ENCODE measurements at places on chromosomes 1 and 21.

DNA sequence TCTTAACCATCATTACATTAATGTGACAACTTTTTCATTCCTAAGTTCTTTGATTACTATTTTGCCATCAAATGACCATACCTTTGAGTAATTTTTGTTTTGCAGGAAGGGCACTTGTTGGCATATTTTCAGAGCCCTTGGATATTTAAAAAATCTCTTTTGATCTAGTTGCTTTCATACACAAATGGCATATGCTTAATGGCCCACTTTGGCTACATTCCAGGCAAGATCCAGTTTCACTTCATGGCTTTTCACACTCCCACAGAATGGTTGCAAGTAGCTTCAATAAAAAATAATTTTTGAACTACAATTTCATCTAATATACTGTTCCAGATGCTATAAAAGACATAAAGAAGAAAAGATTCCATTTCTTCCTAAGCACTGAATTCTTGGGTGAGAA is 18.1 kb downstream of the ADAM30 start:
- DNase-seq, result no peak

DNA sequence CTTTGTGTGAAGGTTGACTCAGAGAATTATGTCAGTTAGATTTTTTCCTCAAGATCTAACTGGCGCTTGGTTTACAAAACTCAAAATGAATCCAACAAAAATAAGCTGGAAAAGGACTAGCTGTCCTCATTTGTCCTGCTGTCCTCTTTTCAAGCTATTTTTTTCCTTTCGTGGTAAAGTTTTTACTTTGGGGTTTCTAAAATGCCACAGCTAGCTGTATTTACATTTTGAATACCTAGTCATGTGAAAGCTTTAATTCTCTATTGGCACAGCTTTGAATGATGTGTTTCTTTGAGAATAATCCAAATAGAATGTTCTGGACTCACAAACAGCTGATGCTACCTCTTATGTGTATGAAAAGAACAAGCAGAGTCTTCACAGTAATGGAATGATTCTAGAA is 673.6 kb upstream of the NR5A2 start:
- no peak for DNase-seq

- no peak for DNase-seq
Measured at GRCh38 chr1:10538646-10539355, 64.1 kb downstream of the PEX14 start.

DNA sequence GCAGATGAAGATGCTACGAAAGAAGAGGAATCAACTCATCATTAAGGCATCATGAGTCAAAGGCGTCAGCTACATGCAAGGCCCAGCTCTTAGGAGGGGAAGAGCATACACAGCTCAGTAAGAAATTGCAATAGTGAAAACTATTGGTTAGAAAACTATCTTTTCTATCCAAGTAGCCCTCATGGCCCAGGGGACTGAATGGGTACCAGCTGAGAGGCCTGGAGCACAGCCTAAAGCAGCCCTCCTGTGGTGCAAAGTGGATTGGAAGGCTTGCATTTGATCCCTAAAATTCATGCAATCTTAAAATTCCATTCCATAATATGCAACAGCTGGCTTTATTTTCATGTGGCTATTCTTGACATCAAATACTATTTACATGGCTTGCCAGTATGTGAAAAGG is 251.8 kb upstream of the USP24 start:
- no peak for DNase-seq

GRCh38 chr1:6392809-6393399 is 663 bp downstream of the ACOT7 start:
- DNase-seq, result no peak

DNA sequence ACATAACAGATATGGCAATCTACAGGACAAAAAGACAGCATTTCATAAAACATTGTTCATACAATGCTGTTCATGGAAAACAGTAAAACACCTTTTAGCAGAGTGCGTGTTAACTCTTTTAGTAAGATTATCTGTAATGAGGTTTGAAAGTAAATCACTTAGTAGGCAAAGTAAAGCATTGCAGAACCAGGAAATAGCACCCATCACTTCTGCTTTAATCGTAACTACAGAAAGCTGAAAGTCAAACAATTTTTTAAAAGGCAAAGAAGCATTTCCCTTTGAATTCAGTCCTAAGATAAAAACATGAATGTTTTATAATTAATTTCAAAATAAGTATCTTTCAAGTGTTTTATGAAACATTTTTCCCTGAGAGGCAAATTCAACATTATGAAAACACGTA is 63.3 kb upstream of the RNF11 start:
- no peak for DNase-seq

GRCh38 chr1:225378880-225379279 is 49.0 kb downstream of the LBR start:
- DNase-seq, result peak; percentile 81

GRCh38 chr1:84174051-84174556 is 30.0 kb downstream of the PRKACB start:
- no peak for DNase-seq

DNA sequence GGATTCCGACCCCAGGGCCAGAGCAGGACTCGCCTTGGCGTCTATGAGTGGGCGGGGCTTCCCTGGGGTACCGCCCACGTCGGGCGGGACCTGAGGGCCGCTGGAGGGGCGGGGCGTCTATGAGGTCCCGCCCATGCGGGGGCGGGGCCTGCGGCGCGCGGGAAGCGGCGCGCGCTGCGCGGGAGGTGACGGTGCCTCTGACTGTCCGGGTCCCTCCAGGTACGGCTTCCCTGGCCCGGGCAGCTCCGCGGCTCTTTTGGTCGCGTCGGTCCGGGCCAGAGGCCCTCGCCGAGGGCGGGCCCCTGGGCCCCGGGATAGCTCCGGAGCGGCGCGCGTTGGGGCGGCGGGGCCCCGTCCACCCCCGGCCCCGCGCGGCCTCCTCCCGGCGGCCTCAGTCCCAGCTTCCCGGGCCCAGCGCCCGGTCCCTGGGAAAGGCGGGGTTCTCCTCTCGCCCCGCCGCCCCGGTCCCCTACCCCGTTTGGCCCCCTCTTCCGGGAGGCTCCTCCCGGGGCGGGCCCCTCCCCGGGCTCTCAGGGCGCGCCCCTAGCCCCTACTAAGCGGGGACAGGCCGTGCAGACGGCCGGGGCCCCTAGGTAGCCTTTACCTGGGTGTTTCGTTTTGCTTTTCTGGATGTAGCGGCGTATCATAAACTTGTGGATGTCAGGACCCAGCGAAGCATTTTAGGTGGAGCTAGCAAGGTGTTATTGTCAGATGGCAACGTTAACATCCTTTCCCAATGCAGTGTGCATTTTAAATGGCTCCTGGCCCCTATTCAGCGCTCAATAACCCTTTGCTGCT is at the start of gene CHAF1B:
Gene CHAF1B (plus strand): TSS at position 160 of the 798 bp plus-strand sequence. CDS start 745 bp downstream, outside the sequence.
- peak; percentile 89 for DNase-seq

DNA sequence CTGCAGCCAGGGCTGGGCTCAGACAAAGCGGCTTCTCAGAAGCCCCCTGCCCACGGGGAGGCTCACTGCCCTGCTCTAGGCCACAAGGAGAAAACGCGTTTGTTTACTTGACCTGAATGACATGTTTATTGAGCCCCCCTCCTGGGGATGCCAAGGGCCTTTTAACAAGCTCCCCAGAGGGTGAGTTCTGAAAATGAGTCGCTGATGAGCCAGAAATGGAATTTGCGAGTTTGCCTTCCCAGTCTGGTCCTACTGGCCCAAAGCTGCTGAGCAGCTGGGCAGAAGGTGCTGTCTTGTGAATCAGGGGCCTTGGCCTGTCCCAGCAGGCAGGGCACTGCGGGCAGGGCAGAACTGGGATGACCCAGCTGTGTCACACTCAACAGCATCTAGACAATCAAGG is 120.6 kb downstream of the SYF2 start:
- no peak for DNase-seq

- no peak for DNase-seq
Measured at GRCh38 chr1:192852001-192852947, 43.4 kb downstream of the RGS2 start.

GRCh38 chr21:26179501-26179900 is 8.9 kb upstream of the APP start:
- no peak for DNase-seq

- DNase-seq, result no peak
Measured at GRCh38 chr1:226443439-226443838, 35.5 kb upstream of the PARP1 start.

GRCh38 chr1:45508295-45509151 is 8.4 kb downstream of the MMACHC start:
- DNase-seq, result no peak

DNA sequence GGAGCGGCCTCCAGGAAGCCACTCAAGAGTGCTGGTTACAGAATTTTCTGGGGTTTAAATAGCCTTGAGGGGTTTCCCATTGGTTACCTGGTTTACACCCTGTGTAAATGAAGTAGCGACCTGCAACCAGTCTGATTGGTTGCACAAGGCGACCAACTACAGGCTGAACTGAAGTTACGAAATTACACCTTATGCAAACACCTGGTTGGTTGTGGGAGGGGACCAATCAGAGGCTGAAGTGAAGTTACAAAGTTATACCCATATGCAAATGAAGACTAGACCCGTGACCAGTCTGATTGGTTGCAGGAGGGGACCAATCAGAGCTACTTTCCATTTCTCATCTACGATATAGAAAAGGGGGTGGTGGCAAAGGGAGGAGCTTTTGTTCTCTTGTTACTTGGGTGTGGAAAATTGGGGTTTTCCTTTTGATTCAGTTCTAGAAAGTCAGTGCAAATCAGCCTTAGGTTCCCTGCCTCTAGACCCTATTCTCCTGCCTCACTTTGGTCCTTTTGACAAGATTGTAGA is 22.2 kb upstream of the C1orf174 start:
- DNase-seq, result no peak

- no peak for DNase-seq
Measured at GRCh38 chr1:48048064-48048463, 50.9 kb upstream of the TRABD2B start.

DNA sequence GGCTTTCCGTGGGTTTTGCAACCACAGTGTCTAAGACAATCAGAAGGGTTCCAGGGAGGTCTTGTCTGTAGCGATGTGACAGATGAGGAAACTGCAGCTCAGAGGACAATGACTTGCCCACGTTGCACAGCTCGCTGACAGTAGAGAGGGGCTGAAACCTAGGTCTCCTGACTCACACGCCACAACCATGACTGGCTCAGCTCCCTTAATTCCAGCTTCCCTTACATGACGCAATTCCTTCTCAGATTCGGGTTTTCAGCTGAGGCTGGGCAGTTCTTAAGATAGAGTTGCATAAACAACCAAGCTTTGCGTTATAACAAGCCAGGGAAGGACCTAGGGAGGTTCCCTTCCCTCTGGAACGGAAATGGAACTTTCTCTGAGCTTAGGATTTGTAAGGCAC is 36.3 kb downstream of the DHCR24 start:
- no peak for DNase-seq

- DNase-seq, result peak; percentile 53
Measured at GRCh38 chr1:41404308-41404761, 43.1 kb downstream of the FOXO6 start.

GRCh38 chr1:209809611-209810010 is 3.7 kb upstream of the IRF6 start:
- DNase-seq, result no peak

- no peak for DNase-seq
Measured at GRCh38 chr1:2259668-2260402, 31.7 kb downstream of the SKI start.

GRCh38 chr1:240663169-240663879 is 51.4 kb upstream of the GREM2 start:
- DNase-seq, result no peak

- DNase-seq, result peak; percentile 70
Measured at GRCh38 chr1:205274041-205274691, 46.4 kb downstream of the TMCC2 start.

DNA sequence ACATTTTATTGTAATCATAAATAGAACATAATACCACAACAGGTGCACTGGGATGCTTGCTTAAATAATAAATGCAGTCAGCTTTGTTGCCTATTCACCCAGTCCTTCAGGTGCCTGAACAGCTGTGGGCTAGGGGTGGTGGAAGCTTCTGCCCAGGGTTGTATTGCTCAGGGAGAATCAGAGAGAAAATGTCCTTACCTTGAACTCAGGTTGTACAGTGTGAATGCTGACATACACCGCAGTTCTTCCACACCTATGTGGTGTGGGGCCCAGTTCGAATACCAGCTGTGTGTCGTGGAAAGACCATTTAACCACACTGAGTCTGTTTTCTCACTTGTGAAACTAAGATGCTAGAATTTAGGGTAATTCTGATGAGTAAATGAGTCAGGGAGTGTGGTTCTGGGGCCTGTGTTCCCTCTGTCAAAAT is 115.7 kb upstream of the ATP1A1 start:
- DNase-seq, result no peak

DNA sequence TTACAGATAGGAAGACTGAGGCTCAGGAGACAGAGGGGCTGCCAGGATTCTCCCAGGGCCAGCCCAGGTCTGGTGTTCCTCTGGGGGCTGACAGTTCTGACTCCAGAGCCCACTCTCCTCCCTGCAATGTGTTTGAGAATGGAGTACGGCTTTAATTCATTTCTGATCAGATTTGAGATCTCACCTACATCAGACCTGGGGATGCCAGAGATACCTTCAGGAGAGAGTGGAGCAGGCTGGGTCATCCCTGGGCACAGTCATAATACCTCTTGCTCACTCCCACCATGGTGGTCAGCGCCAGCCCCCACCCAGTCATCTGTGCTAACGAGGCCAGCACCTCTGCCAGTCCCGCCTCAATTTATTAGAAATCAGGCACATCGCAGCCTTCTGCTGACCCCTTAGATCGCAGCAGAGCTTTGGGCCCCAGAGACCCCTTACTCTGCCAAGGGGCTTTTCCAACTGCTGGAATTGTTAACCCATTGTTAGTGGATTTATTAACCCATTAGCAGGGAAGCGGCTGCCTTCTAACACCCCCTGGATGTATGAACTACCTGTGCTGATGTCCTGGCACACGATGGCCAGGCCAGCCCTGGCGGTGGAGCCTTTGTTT is 352.1 kb downstream of the MATN1 start:
- DNase-seq, result no peak

GRCh38 chr1:219629296-219629880 is 16.5 kb upstream of the ZC3H11B start:
- DNase-seq, result no peak

DNA sequence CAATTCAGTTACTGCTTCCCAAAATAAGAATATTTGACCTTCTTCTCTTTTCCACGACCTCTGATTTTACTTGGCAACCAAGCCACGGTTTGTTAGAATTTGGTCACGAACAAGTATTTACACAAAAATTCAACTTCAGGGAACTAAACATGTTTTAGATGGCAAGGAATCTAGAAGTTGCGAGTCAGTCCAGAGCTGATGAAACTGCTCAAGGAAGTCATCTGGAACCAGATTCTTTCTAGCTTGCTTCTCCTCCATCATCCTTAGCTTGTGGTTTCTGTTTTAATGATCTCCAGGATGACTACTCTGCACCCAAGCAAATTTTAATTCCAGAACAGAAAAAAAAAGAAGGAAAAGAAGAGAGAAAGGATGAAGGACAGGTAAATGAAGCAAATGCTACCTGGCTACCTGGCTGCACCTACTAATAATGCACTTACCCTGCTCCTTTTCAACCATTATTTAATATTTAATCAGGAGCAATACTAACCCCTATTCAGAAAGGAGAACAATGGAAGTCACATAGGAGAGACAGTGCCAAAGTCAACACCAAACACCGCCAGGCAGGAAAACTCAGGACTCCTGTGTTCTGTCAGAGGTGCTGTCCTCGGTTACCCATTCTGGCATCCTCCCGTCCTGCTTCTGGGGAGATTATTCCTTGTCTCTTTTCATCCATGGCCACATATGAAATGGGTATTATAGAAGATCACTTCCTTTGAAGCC is 54.2 kb upstream of the RGS7 start:
- DNase-seq, result no peak

Data from WTC11 (cell line).